ENCODE measurements at places on chromosomes 5 and 9.
A peak's percentile ranks its signal among the peaks of the same experiment; 100 is the strongest.

- DNase-seq: no peak
These were observed 7.8 kb upstream of the TGFBI start for GRCh38 chr5:136021016-136021405.

GRCh38 chr5:127596501-127596900 is 52.4 kb upstream of the CTXN3 start:
- DNase-seq: no peak

GRCh38 chr5:110413856-110414255 is 312.6 kb downstream of the TMEM232 start:
- DNase-seq: no peak

DNA sequence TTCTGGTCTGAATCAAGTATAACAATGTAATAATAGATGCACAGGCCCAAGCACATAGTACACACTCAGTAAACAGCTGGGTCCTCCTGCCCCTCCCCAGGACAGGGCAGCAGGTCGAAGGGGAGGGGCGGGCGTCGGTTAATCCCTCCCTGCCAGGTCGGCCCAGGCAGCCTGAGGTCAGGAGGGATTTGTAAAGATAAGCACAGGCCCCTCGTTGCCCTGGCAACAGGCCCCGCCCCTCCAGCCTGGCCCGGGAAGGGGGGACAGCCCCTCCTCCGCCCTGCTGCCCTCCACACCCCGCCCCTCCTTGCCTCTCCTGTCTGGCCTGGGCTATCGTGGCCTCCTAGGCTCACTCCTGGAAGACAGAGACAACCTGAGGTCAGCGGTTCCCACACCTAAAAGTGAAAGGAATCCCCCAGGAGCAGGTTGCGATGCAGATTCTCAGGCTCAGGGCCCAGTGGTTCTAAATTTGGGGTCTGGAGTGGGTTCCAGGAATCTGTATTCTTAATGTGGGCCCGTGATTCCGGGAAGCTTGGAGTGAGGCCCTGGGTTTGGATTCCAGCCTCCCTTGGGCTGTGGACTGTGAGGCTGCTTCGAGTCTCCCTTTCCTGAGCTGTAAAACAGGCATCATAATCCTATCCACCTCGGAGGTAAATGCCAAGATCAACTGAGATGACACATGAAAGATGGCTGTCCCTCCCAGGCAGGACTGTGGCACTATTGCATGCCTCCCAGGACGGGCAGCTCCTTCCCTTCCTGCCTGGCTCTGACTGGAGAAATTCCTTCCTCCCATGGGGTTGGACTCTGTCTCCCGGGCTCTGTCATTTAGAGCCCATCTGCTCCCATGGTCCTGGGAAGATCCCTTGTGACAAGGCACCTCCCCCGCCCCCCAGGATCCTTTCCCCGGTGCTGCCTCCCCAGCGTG is 4.4 kb downstream of the CRB2 start:
- peak; percentile 97 for DNase-seq

DNA sequence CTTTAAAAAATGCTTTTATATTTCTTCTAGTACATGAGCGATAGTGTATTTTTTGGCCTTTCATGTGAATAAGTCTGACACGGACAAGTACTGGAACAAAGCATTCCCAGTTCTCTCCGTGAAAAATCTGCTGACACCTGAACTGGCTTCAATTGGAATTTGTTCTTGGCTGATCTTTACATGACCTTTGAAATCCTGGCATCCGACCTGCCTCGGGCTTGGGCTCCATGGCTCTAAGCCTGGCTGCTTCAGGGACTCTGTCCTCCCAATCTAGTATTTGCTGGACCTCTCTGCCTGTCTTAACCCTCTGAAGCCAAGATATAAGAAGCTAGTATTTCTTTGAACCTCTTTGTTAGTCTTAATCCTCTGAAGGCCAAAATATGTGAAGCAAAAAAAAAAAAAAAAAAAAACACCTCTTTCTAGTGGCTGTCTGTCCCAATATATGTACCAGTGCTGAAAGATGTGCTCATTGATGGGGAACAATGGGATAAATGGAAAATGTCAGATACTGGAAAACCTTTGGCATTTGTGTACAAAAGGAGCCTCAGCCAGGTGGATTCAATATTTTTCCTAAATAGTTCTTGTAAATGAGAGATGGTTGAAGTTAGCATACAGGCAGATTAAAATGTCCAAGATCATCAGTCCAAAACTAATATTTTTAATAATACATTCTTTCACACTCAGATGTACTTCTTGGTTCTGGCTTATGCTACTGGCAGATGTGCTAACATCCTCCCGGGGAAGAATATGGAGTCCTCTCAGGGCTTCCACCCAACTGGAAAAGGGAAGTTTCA is 470.6 kb downstream of the TUSC1 start:
- no peak for DNase-seq

- no peak for DNase-seq
These were observed 749 bp downstream of the SOWAHA start for GRCh38 chr5:132813599-132814502.

- DNase-seq: no peak
These were observed 571 bp downstream of the CNTFR start for GRCh38 chr9:34588671-34589635.

- no peak for DNase-seq
These were observed 126.8 kb downstream of the PDE8B start for GRCh38 chr5:77337246-77337645.

DNA sequence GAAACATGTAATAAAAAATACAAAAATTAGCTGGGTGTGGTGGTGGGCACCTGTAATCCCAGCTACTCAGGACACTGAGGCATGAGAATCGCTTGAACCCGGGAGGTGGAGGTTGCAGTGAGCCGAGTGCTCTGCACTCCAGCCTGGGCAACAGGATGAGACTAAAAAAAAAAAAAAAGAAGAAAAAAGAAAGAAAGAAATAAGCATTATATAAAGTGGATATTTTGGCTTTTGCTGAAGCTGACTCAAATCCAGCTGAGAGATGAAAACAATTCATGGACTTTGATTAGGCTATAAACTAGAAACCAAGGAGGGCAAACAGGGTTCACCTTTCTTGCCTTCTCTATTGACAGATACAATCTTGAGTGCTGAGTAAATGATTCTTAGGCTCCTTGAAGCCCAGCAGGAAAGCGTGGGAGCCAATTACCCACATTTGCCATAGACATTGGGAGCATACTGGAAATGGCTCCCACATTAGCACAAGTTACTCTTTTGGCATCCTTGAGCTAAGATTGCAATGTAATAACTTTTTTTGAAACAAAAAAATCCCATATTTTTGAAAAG is 2.4 kb upstream of the BTF3 start:
- DNase-seq: no peak

Data from NT2/D1 (cell line).